ENCODE measurements at places on chromosomes 7 and 10.

GRCh38 chr10:131573256-131573655 lies 261.7 kb upstream of the TCERG1L start:
- no peak for DNase-seq
- no peak overlapping the region for H3K4me3 ChIP-seq
- H3K27ac ChIP-seq, result no peak overlapping the region

- H3K27me3 ChIP-seq, result no peaks in the 10 kb centered on the region
- no peaks in the 10 kb centered on the region for H3K36me3 ChIP-seq
- no peaks in the 10 kb centered on the region for H3K4me1 ChIP-seq
- no peak overlapping the region for H3K4me3 ChIP-seq
Measured at GRCh38 chr7:159197066-159197975, 52.7 kb upstream of the VIPR2 start.

DNA sequence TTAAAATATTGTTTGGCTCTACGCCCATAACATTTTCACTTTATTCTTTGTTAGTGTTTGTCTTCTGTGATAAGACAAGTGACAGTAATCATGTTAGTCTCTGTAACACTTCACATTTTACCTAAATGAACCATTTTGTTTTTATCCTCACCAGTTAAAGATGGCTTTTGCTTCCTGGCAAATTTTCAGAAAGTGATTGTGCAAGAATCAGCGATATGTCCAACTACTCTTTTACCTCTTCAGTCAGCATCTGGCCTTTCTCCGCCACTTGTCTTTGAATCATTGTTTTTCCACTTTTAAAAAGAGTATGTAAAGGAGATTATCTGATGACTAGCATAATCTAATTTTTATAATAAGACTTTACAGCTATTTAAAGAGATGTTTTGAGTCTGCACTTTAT lies 3.5 kb downstream of the DGKB start:
- H3K27ac ChIP-seq, result no peak overlapping the region
- no peaks in the 10 kb centered on the region for H3K27me3 ChIP-seq
- H3K36me3 ChIP-seq, result no peaks in the 10 kb centered on the region
- no peak for DNase-seq

DNA sequence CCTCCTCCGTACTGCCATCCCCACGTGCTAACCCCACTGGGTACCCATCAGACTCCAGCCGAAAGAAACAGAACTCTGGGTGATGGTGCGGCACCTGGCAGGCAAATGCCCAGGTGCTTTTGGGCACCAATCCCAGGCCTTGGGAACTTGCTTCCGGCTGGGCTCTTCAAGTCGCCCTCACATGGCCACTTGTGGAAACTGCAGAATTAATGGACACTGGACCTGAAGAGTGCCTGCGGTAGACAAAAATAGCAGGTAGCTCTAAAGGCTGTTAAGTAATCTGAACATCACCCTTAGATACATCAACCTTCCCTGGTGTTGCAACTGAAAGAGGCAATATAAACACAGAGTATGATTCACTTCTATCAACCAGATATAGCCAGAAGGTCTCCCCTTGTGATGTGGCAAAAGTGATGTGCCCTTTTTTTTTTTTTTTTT lies 644.4 kb downstream of the GRM8 start:
- H3K4me3 ChIP-seq, result no peak overlapping the region
- no peaks in the 10 kb centered on the region for H3K27me3 ChIP-seq
- H3K4me1 ChIP-seq, result no peaks in the 10 kb centered on the region
- DNase-seq, result peak; percentile 49

DNA sequence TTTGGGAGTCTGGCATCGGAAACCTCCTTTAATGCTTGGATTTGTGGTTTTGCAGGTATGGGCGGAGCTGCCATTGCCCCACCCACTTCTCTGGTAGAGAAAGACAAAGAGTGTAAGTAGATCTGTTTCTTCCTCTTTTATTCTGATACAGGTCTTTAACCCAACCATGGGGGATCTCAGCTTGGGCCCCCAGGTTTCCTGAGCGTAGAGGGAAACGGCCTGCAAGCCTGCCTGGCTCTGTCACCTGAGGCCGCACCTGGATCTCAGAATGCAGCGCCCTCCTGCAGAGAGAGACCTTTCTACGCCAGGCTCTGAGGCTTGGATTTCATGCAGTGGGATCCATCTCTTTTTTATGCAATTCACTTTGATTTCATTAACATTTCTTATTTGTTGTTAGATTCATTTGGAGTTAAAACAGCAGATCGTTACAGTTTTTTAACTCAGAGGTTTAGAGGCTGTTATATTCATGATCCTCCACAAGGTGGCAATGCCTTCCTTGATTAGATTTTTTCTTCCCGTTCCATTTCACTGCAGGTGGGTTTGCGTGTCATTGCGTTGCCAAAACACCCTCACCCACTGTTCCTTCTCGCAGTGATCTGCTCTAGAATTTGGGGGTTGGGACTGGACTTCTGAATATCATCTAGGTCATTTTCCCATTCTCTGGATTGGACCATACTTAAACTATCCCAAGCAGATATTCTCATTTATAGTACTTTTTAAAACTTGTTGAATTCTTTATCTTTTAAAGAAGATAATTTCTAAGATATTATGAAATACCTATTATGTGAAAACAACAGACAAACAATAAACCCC lies 20.0 kb downstream of the RBM17 start:
- DNase-seq, result peak; percentile 27
- H3K4me3 ChIP-seq, result no peak overlapping the region
- H3K36me3 ChIP-seq, result peaks cover 55% of the 10 kb centered on the region
- H3K4me1 ChIP-seq, result peaks cover 14% of the 10 kb centered on the region
- no peaks in the 10 kb centered on the region for H3K27me3 ChIP-seq
- peak overlapping the region; percentile 60 for H3K27ac ChIP-seq

- peaks cover 44% of the 10 kb centered on the region for H3K36me3 ChIP-seq
- H3K27me3 ChIP-seq, result no peaks in the 10 kb centered on the region
Measured at GRCh38 chr7:142150356-142150755, 38.8 kb downstream of the MGAM2 start.

- H3K27me3 ChIP-seq, result no peaks in the 10 kb centered on the region
- H3K4me1 ChIP-seq, result no peaks in the 10 kb centered on the region
- no peak overlapping the region for H3K27ac ChIP-seq
- no peak for DNase-seq
- H3K36me3 ChIP-seq, result no peaks in the 10 kb centered on the region
- no peak overlapping the region for H3K4me3 ChIP-seq
Measured at GRCh38 chr10:129678186-129678585, 211.1 kb downstream of the MGMT start.

DNA sequence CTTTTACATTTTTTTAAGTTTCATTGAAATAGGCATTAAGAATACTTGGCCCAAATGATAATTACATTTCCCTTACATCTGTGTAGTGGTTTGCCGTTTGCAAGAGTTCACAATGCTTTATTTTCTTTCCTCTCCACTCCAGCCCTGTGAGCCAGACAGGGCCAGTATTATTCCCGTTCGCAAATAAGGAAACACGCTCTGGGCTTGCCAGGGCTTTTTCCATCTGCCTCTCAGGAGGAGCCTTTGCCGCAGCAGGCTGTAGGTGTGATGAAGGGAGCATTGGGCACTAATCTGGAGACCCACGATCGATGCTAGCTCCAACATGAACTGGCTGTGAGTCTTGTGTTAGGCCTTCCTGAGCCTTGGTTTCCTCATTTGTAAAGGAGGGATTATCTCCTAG lies 154.4 kb downstream of the GALNT17 start:
- DNase-seq, result no peak
- H3K27me3 ChIP-seq, result no peaks in the 10 kb centered on the region
- no peak overlapping the region for H3K27ac ChIP-seq
- H3K36me3 ChIP-seq, result no peaks in the 10 kb centered on the region

GRCh38 chr7:54823776-54824175 lies 64.8 kb upstream of the SEC61G start:
- DNase-seq, result no peak
- peak overlapping the region; percentile 63 for H3K27ac ChIP-seq
- H3K27me3 ChIP-seq, result no peaks in the 10 kb centered on the region
- H3K36me3 ChIP-seq, result no peaks in the 10 kb centered on the region

DNA sequence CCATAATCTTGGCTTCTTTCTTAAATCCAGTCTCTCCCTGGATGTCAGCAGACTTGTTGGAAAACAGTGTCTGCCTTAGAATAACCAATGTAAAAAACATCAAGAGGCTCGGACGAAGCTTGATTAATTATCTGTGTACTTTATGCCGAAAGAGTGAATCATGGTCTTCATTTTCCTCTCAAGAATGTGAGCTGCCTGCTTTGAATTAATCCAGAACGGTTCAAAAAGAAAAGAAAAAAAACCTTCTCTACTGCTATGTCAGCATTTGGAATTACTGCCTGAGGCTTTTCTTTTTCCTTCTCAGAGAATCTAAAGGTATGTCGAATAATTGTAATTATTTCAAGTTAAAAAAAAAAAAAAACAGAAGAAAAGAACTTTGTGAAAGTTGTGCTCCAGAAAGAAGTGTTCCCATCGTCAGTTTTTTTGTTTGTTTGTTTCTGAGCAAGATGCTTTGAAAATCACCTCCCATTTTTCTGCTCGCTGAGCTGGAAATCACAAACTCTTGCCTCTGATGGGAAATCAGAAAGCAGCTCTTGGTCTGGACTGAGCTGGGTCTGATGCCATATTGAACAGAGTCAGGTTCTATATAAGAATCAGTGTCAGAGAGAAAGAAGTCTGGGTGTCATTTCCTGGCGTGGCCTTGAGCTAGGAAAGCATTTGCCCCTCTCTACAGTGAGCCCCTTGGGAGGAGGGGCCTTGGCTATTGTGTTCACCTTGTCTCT lies 20.2 kb downstream of the PLPP4 start:
- no peaks in the 10 kb centered on the region for H3K36me3 ChIP-seq
- H3K4me1 ChIP-seq, result no peaks in the 10 kb centered on the region
- H3K4me3 ChIP-seq, result no peak overlapping the region
- H3K27me3 ChIP-seq, result peaks cover 49% of the 10 kb centered on the region
- no peak for DNase-seq

- no peaks in the 10 kb centered on the region for H3K36me3 ChIP-seq
- no peak overlapping the region for H3K27ac ChIP-seq
Measured at GRCh38 chr7:133395551-133395950, 142.7 kb downstream of the EXOC4 start.

DNA sequence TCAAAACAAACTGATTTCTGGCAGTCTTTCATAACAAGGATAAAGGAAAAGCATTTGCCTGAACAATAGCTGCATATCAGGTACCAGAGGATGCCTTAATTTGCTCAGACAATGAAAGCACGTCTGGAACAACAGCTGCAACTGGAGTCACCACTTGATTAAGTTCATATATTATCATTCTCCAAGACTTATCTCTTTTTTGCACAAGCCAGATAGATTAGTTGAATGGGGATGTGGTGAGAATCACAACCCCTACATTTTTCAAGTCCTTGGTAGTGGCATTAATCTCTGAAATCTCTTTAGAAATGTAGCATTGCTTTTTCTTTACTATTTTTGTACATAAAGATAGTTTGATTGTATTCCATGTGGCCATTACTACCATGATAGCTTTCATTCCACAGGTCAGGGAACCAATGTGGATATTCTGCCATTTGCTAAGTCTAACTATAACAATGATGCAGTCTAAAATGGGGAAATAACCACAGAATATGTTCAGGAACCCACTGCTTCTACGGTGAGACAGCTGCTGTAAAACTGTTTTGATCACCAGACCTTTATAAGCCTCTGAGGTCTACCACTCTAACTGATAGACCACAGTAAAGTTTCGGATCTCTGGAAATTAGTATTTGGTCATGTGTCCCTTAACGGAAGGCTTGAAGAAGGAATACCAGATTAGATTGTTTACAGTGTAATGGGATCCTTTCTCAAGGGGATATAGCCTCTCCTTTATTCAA lies 1176.2 kb downstream of the DNAJB9 start:
- no peaks in the 10 kb centered on the region for H3K4me1 ChIP-seq
- DNase-seq, result no peak
- no peak overlapping the region for H3K27ac ChIP-seq
- H3K4me3 ChIP-seq, result no peak overlapping the region

GRCh38 chr7:80932536-80932935 lies 13.7 kb upstream of the SEMA3C start:
- peaks cover 5% of the 10 kb centered on the region for H3K36me3 ChIP-seq
- peaks cover 13% of the 10 kb centered on the region for H3K4me1 ChIP-seq
- no peaks in the 10 kb centered on the region for H3K27me3 ChIP-seq
- DNase-seq, result no peak

- no peak overlapping the region for H3K27ac ChIP-seq
- H3K4me1 ChIP-seq, result peaks cover 8% of the 10 kb centered on the region
- H3K27me3 ChIP-seq, result no peaks in the 10 kb centered on the region
- no peaks in the 10 kb centered on the region for H3K36me3 ChIP-seq
- no peak overlapping the region for H3K4me3 ChIP-seq
Measured at GRCh38 chr10:58362027-58362789, 23.0 kb upstream of the TFAM start.

DNA sequence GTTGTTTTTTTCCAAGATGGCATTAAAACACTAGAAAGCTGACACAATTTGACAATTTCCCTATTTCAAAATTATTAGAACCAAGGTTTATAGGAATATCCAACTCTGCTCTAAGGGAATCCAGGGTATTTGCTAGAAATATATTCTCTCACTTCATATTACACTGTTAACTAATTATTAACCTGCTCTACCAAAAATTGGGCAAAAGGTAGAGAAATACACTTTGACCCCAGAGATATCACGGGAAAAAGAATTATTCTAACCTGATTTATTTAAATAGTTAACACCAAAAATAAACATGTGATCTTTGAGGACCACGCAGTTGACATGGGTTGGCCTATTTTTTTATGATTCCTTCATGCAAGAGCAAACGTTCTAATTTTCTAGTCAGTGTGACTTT lies 21.6 kb upstream of the FAM13C start:
- DNase-seq, result no peak
- H3K4me1 ChIP-seq, result no peaks in the 10 kb centered on the region
- no peak overlapping the region for H3K4me3 ChIP-seq

GRCh38 chr10:3971713-3972112 lies 186.7 kb upstream of the KLF6 start:
- DNase-seq, result no peak
- no peaks in the 10 kb centered on the region for H3K36me3 ChIP-seq
- H3K27ac ChIP-seq, result no peak overlapping the region
- no peak overlapping the region for H3K4me3 ChIP-seq
- peaks cover 26% of the 10 kb centered on the region for H3K4me1 ChIP-seq

- no peaks in the 10 kb centered on the region for H3K4me1 ChIP-seq
- H3K27me3 ChIP-seq, result peaks cover 7% of the 10 kb centered on the region
- H3K36me3 ChIP-seq, result no peaks in the 10 kb centered on the region
- H3K4me3 ChIP-seq, result no peak overlapping the region
- DNase-seq, result no peak
Measured at GRCh38 chr7:23791721-23792120, 81.7 kb downstream of the STK31 start.

- H3K4me3 ChIP-seq, result no peak overlapping the region
- peaks cover 6% of the 10 kb centered on the region for H3K4me1 ChIP-seq
- H3K27me3 ChIP-seq, result peaks cover 74% of the 10 kb centered on the region
- no peak overlapping the region for H3K27ac ChIP-seq
Measured at GRCh38 chr7:143355450-143356385, 6.8 kb downstream of the FAM131B start.

- no peak for DNase-seq
- H3K4me1 ChIP-seq, result no peaks in the 10 kb centered on the region
- H3K36me3 ChIP-seq, result no peaks in the 10 kb centered on the region
- H3K27me3 ChIP-seq, result peaks cover 26% of the 10 kb centered on the region
- H3K27ac ChIP-seq, result no peak overlapping the region
- H3K4me3 ChIP-seq, result no peak overlapping the region
Measured at GRCh38 chr10:120505056-120505455, 48.0 kb downstream of the PLPP4 start.

GRCh38 chr7:111168182-111168581 lies 77.3 kb downstream of the LRRN3 start:
- DNase-seq, result no peak
- no peaks in the 10 kb centered on the region for H3K27me3 ChIP-seq
- no peaks in the 10 kb centered on the region for H3K4me1 ChIP-seq
- H3K4me3 ChIP-seq, result no peak overlapping the region
- no peaks in the 10 kb centered on the region for H3K36me3 ChIP-seq

- peaks cover 24% of the 10 kb centered on the region for H3K4me1 ChIP-seq
- H3K27me3 ChIP-seq, result peaks cover 16% of the 10 kb centered on the region
- H3K4me3 ChIP-seq, result no peak overlapping the region
- H3K36me3 ChIP-seq, result peaks cover 5% of the 10 kb centered on the region
- H3K27ac ChIP-seq, result no peak overlapping the region
Measured at GRCh38 chr10:103720328-103720963, 134.9 kb downstream of the SH3PXD2A start.
